Liver (tissue), 10 donors: ENCODE measurements at places on chromosomes 4 and X. TPM values are rescaled to one million over a fixed set of nuclear protein-coding genes. Genes with fewer than 3 reads are reported as not detected.

Gene RPS6KA3
- total RNA-seq: 64.7 TPM

- DNase-seq: peak; percentile 54
Measured at GRCh38 chr4:40316782-40317635, 18.1 kb upstream of the CHRNA9 start.

DNA sequence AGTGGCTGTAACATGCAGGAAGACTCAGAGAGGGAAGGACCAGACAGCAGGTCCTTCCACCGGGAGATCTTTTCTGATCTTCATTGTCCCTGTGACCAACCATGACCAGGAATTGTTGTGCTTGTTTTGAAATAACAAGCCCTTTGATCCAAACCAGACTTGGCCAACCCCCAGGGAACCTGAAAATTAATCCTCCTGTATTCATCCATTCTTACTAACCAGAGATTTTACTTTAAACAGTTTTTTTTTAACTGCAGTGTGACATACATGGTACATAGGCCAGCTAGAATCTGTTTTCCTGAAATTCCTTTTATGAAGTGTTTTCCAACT, 4.0 kb downstream of the WFS1 start:
- DNase-seq: no peak

- no peak for DNase-seq
Measured at GRCh38 chr4:130808492-130808891, 1712.5 kb downstream of the C4orf33 start.

Gene PPP4R3C
- total RNA-seq: not detected

Gene SULT1B1
- 0.28 TPM for total RNA-seq

Gene FAM199X
- total RNA-seq: 13.6 TPM

- no peak for DNase-seq
Measured at GRCh38 chr4:7653510-7654369, 219.0 kb upstream of the PSAPL1 start.

DNA sequence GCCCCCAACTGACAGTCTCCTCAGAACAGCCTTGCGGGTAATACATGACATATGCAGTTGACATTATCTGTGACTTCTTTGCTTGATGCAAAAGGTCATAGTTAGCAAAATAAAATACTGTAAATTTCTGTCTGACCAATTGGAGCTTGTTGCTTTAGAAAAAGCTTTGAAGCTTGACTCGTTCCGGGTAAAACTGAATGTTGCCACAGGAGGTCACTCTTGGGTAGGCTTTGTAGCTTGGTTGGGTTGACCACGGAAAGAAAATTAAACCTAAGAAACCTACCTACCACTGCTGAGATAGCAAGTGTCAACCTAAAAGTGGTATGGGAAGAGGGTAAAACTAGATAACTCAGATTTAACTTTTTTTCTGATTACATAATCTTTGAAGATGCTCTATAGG, 23.2 kb downstream of the PRPS2 start:
- DNase-seq: no peak

GRCh38 chr4:113293674-113294073, 244.2 kb downstream of the ANK2 start:
- no peak for DNase-seq

DNA sequence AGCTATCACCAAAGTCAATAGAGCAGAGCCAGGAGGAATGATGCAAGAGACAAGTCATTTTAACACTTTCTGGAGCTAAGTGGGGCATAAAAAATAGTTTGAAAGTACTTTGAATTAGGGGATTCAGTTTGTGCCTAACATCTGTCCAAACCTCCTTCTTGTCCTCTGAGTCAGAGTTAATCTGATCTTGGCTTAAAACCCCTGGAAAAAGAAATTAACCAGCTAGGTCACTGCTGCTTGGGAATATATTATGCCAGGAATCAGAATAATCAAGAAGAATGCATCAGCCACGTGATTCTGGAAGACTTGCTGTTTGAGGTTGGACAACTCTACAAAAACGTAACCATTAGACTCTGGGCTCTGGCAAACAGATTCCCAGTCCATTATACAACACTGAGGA, 45.3 kb upstream of the EDA2R start:
- DNase-seq: no peak

GRCh38 chrX:125132274-125132673, 187.4 kb upstream of the TEX13C start:
- DNase-seq: no peak

DNA sequence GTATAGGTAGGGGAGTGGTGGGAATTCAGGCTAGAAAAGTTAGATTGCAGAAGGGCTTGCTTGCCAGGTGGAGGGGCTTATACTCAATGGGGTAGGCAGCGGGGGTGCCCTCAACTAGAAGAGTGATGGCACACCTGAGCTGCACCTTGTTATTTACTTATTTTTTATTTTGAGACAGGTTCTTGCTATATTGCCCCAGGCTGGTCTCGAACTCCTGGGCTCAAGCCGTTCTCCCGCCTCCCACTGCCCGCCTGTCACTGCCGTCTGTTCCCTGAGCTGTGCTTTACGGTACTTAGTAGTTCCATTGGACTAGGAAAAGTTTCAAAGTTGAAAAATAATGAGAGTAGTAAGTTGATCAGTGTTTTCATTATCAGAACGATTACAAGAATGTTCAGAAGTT, 2.0 kb downstream of the ZFX start:
- DNase-seq: no peak

Gene H2BW2
- not detected for total RNA-seq

GRCh38 chr4:165588534-165589315, 209.9 kb downstream of the CPE start:
- DNase-seq: no peak

Gene VCX
- total RNA-seq: not detected
